Renal cortical epithelial cell (primary cell): ENCODE measurements at places on chromosomes 6 and 20.

- no peak for DNase-seq
Measured at GRCh38 chr6:167510648-167511047, 185.8 kb downstream of the TTLL2 start.

GRCh38 chr20:16714751-16715150 is 15.1 kb upstream of the SNRPB2 start:
- DNase-seq, result no peak

GRCh38 chr6:139736325-139736906 is 362.0 kb upstream of the CITED2 start:
- DNase-seq, result no peak

DNA sequence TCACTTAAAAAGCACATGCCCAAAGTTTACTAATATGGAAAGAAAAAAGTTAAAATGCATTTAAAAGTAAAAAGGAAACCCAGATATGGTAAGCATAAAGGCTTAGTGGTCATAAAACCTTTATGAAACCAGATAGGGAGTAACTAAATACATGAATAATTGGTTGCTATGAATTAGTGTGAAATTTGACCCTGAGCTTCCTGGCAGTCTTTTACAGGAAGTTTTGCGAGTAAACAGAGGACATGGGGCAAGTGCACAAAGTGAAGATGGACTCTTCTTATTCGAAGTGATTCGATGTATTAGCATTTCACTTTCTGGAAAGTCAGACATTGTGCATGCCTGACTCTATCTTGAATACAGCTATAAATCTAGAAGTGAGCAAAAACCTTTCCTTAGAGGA is 90.9 kb upstream of the MLIP start:
- no peak for DNase-seq

GRCh38 chr6:467671-468082 is 76.1 kb downstream of the IRF4 start:
- no peak for DNase-seq

DNA sequence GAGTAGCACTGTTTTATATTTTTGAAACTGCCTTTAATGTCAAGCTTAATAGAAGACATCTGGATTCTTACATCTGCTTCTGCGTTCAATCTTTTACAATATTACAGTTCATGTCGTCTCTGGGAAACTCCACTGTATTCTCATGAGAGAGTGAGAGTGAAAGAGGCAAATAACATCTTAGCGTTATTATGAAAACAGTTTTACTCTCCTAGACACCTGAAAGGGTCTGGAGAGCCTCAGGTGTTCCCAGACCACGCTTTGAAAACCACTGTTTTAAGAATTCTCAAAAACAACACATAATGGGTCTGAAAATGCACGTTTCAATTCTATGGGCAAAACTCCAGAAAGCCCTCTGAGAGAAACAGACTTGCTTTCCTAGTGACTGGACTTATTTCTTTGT is 63.3 kb downstream of the ARHGAP18 start:
- no peak for DNase-seq

GRCh38 chr6:93017213-93017612 is 402.1 kb downstream of the EPHA7 start:
- peak; percentile 12 for DNase-seq

- no peak for DNase-seq
Measured at GRCh38 chr6:40378071-40378724, 209.0 kb downstream of the LRFN2 start.

GRCh38 chr6:131061041-131061750 is 1.8 kb downstream of the EPB41L2 start:
- peak; percentile 92 for DNase-seq

DNA sequence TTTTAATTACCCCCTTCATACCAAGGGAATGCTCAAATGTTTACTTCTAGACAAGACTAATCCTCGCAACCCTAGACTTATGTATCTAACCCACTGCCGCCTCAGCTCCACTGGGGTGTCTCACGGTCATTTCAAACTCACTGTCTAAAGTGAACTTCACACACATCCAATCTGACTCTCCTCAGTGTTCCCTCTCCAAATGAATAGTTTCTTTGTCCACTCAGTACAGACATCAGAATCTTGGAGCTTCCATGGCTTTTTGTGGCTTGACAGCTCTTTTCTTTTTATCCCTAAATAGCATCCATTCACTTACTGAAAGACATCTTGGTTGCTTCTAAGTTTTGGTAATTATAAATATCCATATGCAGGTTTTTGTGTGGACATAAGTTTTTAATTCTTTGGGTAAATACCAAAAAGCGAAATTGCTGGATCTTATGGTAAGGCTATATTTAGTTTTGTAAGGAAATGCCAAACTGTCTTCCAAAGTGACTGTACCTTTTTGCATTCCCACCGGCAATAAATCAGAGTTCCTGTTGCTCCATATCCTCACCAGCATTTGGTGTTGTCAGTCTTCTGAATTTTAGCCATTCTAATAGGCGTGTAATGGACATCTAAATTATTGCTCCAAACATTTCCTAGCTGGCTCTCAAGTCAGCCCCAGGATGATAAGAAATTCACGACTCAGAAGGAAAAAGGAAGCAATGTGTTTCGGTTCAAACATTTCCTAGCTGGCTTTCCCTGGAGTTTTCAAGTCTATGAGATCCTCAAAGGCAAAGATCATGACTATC is 73.1 kb downstream of the DNAAF9 start:
- no peak for DNase-seq

DNA sequence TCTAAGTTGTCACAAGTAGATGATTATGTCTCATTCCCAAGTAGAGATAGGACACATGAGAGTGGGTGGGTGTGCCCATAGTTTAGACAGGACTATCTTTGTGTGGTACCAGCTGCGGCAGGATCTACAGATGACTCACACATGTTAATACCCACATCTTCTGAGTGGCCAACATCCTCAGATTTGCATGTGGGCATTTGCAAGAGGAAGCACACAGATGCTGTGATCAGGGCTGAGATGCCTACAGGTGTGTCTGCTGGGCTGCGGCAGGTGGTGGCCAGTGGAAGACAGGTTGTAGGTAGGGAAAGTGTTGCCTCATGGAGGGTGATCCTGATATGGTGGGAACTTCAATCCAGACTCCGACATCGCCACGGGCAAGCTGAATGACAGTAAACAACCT is 50.8 kb downstream of the UTRN start:
- no peak for DNase-seq

DNA sequence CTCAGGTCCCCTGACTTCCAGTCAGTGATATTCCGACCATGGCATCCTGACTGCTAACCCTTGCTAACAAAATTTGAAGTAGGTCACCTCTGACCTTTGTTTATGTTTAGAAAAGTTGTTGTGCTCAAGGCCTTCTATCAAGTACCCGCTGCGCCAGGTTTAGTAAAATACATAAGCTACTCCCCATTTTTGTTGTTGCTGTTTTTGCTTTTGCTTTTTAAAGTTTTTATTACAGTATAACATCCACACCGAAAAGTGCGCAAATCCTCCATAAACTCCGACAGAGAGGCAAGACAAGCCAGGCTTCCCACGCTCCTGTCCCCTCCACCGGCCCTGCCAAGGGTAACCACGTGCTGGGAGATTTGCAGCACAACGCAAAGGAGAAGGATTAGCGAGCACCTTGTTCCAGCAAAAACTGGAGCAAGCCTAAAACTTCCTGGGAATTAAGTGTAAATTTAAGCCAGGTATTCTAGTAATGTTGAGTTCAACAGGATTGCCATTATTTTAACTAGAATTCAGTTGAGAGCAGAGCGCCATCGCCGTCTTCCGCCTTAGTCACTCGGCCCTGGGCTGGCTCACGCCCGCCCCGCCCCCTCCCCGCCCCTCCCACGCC is 17.8 kb upstream of the HMGN4 start:
- peak; percentile 48 for DNase-seq

GRCh38 chr20:57329608-57330221 is at the start of gene SPO11:
Gene SPO11 (plus strand): TSS chr20:57329803. CDS start chr20:57329868, 65 bp downstream.
- no peak for DNase-seq

- peak; percentile 15 for DNase-seq
Measured at GRCh38 chr6:155253337-155253736, 10.5 kb upstream of the CLDN20 start.

DNA sequence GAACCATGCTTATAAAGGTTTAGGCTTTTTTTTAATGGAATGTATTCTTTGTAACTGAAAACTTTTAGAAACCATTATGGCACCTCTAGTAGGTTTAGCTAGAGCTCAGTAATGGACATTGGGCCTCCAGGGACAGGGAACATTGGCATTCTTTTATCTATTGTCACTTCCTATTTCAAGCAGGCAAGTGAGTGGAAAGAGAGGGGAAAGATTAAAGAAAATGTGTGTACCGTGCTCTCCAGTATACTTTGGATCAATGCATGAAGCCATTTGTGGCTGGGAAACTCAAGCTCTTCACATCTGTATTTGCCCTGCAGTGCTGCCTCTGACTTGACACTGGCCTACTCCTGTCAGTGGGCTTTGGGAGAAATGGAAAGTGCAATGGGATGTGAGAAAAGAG is 18.6 kb downstream of the RBM24 start:
- DNase-seq, result no peak

DNA sequence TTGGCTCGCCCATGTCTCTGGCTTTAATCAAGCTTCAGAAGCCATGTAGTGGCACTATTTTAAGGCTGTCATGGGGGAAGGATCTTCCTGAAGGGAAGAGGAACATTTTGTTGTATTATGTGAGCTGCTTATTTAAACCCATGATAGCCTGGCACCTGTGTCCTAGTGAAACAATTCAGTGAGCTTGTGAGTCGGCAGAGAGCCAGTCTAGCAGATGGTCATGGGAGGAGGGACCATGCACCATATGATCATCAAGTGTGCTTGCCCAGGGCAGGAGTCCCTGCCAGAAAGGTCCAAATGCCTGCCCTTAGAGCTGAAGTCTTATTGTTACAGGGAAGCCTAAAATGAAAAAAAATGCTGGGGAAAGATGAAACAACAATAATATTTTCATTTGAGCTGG is 132.9 kb downstream of the PRDM13 start:
- DNase-seq, result no peak

DNA sequence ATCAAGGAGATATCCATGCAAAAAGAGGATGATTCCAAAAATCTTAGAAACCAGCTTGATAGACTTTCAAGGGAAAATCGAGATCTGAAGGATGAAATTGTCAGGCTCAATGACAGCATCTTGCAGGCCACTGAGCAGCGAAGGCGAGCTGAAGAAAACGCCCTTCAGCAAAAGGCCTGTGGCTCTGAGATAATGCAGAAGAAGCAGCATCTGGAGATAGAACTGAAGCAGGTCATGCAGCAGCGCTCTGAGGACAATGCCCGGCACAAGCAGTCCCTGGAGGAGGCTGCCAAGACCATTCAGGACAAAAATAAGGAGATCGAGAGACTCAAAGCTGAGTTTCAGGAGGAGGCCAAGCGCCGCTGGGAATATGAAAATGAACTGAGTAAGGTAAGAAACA is 10.1 kb upstream of the SNRNP48 start:
- no peak for DNase-seq

- DNase-seq, result no peak
Measured at GRCh38 chr6:169189686-169190085, 64.0 kb downstream of the THBS2 start.

GRCh38 chr6:149335924-149336608 is 18.6 kb downstream of the TAB2 start:
- DNase-seq, result peak; percentile 97

DNA sequence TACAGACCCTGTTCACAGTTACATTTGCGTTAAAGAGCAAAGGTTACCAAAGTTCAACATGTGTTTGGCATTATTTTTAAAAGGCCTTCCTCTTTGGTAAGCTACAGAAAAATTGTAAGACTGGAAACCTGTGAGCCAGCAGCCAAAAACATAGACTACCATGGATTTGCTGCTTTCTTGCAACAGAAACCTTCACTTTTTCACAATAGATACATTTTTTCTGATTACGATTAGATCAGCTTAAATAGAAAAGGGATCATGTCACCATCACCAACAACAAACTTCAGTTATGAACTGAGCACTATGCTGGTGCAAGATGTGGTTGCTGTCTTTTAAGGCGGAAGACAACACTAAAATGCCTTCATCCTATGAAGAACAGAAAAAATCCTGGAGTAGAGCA is 112.3 kb upstream of the MARCKS start:
- no peak for DNase-seq

- DNase-seq, result no peak
Measured at GRCh38 chr20:8386991-8387390, 254.9 kb downstream of the PLCB1 start.

- no peak for DNase-seq
Measured at GRCh38 chr20:38256966-38257365, 3.6 kb downstream of the KIAA1755 start.

- DNase-seq, result no peak
Measured at GRCh38 chr20:63024573-63025392, 18.0 kb upstream of the BHLHE23 start.

- no peak for DNase-seq
Measured at GRCh38 chr20:16974855-16975162, 226.7 kb downstream of the OTOR start.

- no peak for DNase-seq
Measured at GRCh38 chr6:105509506-105510331, 106.8 kb upstream of the PREP start.
